ENCODE measurements at places on chromosomes 1 and 21. TPM values are rescaled to one million over a fixed set of nuclear protein-coding genes. Genes with fewer than 3 reads are reported as not detected.

SHCBP1L gene
- total RNA-seq: 0.09 TPM

RCOR3 gene
- total RNA-seq: 60.1 TPM

IGSF8 gene
- 24.0 TPM for total RNA-seq

OR10Z1 gene
- not detected for total RNA-seq

TENT5C gene
- total RNA-seq: 6.2 TPM

ICOSLG gene
- total RNA-seq: 0.91 TPM
